ENCODE measurements at places on chromosomes 2 and 18.

DNA sequence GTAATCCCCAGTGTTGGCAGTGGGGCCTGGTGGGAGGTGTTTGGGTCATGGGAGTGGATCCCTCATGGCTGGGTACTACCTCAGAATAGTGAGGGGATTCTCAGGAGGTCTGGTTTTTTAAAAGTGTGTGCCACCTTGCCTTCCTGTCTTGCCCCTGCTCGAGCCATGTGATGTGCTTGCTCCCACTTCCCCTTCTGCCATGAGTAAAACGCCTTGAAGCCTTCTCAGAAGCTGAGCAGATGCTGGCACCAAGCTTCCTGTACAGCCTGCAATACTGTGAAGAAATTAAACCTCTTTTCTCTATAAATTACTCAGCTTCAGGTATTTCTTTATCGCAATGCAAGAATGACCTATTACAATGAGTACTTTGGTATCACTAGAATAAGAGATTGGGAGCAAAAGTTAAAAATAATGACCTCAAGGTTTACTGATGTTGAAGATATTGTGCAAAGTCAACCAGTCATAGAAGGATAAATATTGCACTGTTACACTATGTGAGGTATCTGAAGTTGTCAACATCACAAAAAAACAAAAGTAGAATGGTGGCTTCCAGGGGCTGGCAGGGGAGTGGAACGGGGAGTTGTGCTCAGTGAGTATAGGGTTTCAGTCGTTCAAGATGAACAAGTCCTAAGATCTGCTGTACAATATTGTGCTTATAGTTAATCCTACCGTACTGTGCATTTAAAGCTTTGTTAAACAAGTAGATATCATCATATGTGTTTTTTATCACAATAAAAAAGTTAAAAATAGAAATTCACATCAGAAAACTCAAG is 938.3 kb upstream of the CNTNAP5 start:
- no peak for DNase-seq

DNA sequence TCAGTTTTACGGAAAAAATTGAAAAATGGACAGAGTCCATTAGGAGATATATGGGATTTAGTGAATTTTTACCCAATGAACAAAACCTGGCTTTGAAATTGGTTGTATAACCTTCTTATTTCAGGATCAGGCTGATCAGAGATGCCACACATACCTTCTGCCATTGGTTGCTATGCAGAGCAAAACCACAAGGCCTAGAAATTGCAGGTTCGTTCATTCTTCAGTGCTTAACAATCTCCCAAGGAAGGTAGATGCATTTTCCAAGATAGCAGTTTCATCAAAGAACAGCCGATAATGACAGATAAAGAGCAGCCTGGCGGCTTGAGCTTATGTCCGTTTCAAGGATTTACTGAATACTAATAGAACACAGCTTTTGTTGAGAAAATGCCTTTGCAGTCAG is 868.8 kb downstream of the EPHA4 start:
- no peak for DNase-seq

GRCh38 chr2:162007447-162008040 is 66.5 kb downstream of the DPP4 start:
- DNase-seq: no peak

GRCh38 chr18:55857956-55858355 is 270.0 kb upstream of the TCF4 start:
- DNase-seq: no peak

GRCh38 chr2:53768242-53768542 is 588 bp downstream of the CHAC2 start:
- DNase-seq: no peak

DNA sequence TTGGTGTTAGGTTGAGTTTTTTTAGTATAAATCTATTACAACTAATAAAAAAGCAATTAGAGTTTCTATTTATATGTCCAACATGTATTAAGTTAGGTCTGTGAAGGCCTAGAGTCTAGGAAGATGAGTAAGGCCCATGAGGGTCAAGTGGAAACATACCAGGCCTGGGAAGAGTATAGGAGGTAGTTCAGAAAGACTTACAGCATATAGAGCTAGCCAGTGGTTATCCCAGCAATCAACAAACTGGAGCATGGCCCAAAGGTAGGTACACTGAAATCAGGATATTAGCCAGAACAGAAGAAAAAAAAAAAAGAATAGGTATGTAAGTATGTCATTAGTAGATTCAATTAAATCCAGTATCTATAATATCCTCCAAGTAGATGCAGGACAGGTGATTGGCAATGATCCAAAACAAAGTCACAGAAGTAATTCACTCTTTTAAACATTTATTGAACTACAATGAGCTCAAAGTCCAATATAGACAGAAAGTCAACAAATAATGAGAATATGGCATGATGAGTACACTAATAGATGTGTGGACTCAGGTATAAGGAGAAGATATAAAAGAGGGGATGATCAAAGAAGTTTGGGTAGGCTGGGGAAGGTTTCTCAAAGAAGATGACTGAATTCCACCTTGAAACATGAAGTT is 70.3 kb downstream of the IKZF2 start:
- DNase-seq: no peak

DNA sequence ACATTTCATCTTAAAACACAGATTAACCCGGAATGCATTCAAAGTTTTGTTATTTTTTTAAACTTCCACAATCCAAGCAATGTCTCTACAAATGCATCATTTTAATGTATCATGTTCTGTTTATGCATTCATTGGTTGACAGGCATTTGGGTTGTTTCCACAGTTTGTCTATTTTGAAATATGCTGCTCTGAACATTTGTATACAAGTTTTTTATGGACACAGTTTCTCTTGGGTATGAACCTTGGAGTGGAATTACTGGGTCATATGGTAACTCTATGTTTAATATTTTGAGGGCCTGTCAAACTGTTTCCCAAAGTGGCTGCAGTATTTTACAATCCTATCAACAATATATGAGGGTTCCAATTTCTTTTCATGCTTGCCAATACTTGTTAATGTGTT is 57.3 kb downstream of the GULP1 start:
- DNase-seq: no peak

GRCh38 chr18:37265382-37265781 is 300.2 kb downstream of the CELF4 start:
- no peak for DNase-seq

- no peak for DNase-seq
Measured at GRCh38 chr18:23878336-23878900, 136.1 kb upstream of the TTC39C start.
